ENCODE measurements at places on chromosomes 11 and 22.

DNA sequence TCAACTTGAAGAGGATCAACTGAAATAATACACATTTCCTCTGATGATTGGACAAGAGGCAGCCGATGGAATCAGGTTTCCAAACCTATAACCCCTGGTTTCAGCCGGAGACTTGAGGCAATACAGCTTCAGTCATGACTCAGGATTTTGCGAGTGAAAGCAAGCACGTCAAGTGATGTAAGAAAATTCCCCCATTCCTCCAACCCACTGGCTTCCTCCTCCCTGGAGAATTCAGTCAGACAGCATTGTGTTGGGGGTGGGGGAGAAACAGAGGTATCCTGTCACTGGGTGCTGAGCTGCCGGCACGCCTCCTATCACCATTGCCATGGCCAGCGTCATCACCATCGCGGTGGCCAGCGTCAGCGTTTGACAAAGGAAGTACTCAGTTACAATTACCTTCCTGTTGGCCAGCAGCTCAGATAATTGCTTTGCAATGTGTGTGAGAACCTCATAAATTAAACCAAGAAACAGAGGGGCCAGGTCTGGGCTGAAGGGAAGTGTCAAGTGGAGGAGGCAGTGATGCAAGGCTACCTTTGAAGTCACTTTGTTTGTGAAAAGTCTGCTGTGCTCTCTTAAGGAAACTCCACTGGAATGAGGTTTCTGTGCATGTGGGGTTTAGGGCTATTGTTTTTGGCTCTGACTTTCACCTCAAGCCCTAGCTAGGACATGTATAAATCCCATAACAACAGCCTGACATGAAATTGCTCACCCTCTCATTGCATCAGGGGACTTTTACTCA is 50.2 kb downstream of the LIF start:
- DNase-seq = peak; percentile 55

- DNase-seq = no peak
These were observed 30.5 kb downstream of the NFAM1 start for GRCh38 chr22:42401535-42402334.

- DNase-seq = peak; percentile 71
These were observed 124.3 kb downstream of the TRIM29 start for GRCh38 chr11:120013325-120014250.

- DNase-seq = no peak
These were observed 1497.7 kb downstream of the TBC1D22A start for GRCh38 chr22:48259991-48260670.
